ENCODE measurements at places on chromosomes 3 and 15.

GRCh38 chr3:9917820-9918219 is 922 bp downstream of the IL17RC start:
- no peak for DNase-seq

DNA sequence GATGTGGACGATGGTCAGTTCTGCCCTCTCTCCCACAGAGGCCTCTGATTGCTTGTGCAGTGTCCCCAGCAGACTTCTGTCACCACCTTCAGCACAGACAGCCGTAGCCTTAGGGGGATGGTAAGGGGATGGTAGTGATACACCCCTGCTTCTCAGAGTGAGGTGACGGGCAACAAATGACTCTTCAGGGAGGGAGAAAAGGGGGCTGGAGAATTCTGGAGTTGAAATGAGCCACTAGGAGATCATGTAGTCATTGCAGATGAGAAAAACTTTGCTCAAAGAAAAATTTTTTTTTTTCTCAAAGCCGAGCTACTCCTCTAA is 29.6 kb upstream of the TIMP4 start:
- DNase-seq = no peak

GRCh38 chr3:53196575-53197407 is 35.8 kb downstream of the PRKCD start:
- no peak for DNase-seq

DNA sequence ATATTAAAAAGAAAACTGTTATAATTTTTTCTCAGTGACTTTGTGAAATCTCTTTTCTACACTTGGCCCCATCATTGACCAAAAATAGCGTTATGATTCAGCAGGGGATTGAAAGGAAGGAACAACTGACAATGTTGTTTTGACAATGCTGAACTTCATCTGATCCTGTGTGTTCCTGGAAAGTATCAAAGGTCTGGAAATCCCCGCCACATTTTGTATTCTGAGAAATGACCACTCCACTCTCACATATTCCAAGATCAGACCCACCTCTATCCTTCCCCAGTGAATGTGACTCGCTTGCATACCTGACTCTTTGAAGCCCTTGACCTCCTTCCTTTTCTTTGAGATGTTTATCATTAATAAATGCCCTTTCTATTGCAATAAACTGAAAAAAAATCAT is 9.7 kb upstream of the RIOX2 start:
- DNase-seq = no peak

DNA sequence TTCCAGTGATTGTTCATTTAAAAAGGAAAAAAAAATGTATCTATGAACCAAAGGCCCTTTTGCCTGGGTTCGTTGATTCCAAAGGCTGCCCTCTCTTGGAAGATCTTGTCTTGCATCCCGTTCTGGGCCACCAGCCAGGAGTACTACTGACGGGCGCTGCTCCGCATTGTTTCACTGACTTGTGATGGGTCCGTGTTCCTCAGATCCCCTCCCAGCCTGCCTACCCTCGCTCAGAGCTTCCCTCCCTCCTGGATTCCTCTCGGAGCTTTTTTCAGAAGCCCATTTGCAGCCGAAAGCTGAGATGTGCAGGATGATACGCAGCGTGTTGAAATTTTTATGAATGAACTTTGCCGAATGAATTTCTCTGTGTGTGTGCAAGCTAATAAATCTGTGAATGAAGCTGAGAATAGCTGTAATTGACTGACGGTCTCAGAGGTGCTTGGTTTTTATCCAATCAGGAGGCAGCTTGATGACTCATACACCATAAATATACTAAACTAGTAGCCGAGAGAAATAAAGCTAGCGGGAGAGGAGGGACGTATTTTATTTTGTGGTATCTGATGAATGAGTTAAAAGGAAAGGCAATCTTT is at the start of gene SHC4:
Gene SHC4, minus strand, starts transcription at position 396 of the 590 bp plus-strand sequence. CDS start 904 bp downstream, outside the sequence.
- DNase-seq = peak; percentile 83

DNA sequence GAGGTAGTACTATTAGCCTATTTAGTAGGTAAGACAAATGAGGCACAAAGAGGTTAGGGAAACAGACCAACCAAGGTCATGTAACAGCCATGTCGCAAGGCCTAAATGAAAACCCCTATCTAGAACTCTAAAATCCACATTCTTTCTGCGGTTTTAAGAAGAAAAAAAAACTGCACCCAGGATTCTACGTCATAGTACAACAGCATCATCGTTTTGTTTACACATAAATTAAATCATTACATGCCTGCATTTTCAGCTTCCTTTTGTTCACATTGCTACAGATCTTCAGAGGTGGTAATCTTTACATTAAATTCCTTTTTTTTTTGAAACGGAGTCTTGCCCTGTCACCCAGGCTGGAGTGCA is 548 bp upstream of the PSMD6 start:
- DNase-seq = no peak

DNA sequence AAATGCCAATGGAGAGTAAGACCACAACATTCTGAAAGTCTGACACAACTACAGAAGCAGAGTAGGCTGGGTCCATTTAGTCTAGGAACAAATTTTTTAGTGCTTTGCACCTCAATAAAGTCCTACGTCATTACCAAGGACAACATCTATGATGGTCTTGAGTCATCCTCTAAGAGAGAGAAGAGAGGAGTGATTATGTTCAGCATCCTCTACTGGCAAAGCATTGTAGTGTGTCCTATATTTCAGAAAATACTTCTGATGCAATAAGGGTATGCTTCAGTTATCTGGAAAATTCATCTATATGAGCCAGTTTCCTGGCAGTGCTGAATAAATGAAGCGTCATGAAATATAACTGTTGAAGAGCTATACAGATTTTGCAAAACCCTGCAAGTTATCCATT is 95.6 kb downstream of the P2RY1 start:
- no peak for DNase-seq

GRCh38 chr3:17979252-17979651 is 236.8 kb upstream of the TBC1D5 start:
- DNase-seq = no peak

- no peak for DNase-seq
Measured at GRCh38 chr3:60431599-60431958, 819.7 kb downstream of the FHIT start.

GRCh38 chr3:51620543-51620942 is 50.5 kb upstream of the TEX264 start:
- DNase-seq = no peak

DNA sequence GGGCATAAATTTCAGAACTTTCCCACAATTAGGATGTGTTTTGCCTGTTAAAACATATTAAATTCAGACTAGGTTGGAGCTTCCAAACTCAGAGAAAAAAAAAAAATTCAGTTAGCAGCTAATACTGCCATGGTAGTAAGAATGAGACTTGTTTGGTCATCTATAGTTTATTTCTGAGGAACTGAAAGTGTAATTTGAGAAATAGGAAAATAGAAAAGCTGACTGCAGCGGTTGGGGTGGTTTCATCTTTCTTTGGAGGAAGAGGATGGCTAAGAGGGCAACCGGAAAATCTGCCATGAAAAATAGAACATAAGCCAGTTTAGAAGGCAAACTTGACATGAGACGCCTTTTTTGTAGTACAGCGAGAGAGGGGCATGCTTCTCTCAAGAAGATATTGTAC is 371.2 kb upstream of the ROBO2 start:
- no peak for DNase-seq

DNA sequence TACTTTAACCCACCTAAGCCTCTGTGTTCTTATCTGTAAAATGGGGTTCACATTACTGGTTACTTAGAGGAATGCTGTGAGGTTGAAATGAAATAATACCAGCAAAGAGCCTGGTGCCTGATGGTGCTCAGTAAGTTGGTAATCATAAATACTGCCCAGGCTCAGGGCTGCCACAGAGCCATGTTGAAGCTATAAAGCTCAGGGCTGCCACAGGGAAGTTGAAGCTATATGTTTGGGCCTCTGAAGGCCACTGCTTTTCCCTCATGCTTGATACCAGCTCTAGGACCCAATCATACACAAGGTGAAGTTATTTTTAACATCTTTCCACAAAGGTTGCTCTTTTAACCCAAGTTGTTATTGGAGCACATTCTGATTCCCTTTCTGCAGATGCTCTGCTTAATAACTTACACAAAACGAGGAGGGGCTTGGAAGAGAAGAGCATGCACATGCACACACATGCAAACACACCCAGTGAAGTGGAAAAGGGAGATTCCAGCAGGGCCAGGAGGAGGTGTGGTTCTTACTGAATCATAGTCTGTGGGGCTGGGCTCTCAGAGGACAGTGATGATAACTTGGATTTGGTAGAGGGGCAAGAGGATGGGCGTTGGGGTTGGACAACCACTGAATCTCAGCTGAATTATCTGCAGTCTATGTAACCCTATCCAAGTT is 17.4 kb downstream of the PARP14 start:
- DNase-seq = no peak

DNA sequence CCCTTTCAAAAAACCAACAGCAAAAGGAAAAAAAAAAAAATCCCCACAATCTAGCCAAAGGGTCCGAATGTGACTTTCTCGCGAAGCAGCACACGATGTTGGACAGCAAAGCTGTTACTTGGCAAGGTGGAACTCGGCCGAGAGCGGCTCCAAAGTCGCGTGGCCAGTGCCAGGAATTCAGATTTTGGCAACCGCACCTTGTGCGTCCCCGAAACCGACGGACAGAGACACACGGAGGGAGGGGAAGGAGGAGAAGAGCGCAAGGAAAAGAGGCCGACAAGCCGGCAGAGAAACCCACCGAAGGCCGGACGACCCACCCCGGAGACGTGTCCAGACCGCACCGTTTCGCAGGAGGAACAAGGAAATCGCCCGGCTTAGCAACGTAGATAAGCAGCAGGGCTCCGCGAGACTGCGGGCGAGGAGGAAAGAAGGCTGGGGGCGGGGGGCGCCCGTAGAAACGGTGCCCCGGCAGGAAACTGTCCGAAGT is 517.3 kb downstream of the MECOM start:
- DNase-seq = no peak

GRCh38 chr3:151709847-151710246 is 23.9 kb upstream of the AADACL2 start:
- DNase-seq = no peak

GRCh38 chr3:30453360-30454039 is 152.9 kb upstream of the TGFBR2 start:
- peak; percentile 34 for DNase-seq

DNA sequence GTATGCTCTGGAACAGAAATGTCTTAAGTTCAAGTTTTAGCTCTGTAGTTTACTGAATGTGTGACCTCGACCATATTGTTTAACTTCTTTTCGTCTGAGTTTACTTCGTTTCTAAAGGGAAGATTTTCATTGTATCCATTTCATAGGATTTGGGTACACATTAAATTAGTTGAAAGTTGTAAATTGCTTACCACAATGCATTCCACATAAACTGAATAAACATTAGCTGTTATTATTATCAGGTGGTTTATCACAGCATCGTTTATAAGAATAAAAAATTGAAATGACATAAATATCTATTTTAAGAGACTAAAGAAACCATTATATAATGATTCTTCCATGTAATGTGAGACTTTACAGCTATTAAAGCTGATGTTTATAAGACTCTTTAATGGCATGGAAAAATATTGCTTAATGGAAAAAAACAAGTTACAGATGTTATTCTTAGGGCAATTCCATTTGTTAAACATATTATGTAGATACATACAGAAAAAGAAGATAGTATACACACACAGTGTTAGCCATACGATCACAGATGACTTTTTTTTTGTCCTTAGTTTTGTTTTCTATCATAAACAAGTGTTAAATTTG is 342.3 kb upstream of the SGO1 start:
- DNase-seq = no peak

GRCh38 chr15:73753250-73754130 is at the start of gene INSYN1:
INSYN1 (minus strand) TSS chr15:73753351; CDS start chr15:73751130, 2,221 bp downstream.
- DNase-seq = peak; percentile 7

GRCh38 chr15:78455749-78456148 is 17.7 kb downstream of the IREB2 start:
- DNase-seq = peak; percentile 76

DNA sequence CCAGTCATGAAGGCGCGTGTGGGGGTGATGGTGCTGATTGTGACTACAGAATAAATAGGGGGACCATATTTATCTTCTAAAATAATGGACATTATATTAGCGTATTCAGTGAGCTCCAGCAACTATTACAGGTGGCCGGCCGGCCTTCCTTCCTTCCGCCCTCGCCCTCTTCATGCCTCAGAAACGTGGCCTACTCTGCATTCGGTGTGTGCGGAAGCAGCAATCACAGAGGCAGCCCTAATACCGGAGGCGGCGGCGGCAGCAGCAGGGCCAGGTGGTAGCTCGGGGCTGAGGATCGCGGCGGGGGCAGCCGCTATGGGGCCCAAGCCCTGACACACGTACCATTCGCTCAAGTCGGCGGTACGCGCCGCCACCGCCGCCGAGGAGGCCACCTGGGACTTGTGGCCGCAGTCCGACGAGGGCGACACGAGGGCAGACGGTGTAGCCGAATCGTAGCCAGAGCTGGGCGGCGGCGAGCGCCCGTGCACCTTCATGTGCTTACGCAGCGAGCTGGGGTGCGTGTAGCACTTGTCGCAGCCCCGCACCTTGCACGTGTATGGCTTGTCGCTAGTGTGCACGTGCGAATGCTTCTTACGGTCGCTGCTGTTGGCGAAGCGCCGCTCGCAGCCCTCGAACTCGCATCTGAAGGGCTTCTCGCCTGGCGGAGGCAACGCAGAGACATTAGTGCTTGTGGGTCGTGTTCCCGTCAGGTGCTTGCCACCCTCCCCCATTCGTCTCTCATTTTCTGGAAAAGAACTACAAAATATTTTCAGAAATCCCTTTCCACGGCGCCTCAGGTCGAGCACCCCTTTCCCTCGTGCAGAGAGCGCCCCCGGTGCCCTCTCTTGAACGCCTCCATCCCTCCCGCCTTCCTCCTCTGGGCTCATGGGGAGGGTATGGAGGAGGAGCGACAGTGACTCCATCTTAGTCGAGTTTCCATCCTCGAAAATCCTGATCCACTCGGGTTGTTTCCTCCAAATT is 15.5 kb downstream of the ZIC4 start:
- DNase-seq = no peak

DNA sequence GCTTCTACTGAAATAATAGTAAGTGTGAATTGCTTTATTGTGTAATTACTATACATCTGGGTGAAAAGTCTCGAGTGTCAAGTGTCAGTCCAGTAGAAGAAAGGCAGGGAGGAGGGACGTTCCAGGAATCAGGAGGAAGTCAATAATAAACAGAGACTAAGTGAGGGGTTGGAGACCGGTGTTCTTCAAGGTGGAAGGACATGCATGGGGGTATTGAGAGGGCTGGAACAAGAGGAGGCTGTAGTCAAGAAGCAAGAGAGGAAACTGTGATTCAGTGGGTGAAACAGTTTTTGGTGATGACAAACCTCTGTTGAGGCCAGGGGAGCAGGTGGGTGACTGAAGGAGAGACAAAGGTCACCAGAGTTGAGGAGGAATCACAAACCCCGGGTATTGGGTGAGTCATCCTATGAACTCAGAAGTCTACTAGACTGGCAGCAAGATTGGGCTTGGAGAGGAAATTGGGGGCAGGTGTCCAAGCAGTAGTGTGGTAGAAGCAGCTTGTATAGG is 11.6 kb upstream of the SCAMP5 start:
- DNase-seq = no peak
